Activated T-cell treated with anti-CD3 and anti-CD28 coated beads for 24 hours (primary cell): ENCODE measurements at places on chromosomes 1 and 21.

DNA sequence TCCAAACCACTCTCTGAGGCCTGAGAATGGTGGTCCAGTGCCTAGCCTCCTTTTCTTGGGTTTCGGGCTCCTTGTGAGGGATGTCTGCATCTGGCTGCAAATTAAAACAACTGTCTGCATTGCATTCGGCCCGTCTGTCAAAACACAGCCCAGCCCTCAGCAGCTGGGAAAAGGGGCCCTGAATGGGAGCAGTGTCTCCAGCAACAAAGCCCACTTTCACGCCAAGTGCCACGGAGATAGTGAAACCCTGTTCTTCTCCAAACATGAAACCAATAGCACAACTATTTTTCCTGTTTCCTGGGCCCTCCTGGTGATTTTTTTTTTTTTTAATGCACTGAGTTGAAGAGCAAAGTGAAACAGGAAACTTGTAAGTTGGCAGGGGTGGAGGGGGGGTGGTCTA, 138.4 kb downstream of the PLXNA2 start:
- DNase-seq: no peak

DNA sequence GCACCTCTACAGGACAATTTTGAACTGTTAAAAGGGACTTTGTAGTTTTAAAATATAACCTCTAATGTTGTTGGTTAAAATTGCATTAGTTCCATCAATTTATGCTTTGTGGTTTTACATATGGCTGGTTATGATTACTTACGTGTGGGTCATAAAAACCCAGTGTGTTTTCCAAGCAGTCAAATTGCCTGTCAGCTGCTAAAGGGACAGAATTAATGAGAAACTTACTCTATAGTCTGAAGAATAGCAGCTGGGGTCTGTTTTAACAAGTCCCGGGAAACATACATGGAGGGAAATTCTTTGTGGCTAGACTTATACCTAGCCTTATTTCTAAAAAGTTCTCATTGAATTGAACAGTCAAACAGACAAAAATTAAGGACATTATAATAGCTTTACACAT, 820.9 kb upstream of the ADGRL4 start:
- no peak for DNase-seq

DNA sequence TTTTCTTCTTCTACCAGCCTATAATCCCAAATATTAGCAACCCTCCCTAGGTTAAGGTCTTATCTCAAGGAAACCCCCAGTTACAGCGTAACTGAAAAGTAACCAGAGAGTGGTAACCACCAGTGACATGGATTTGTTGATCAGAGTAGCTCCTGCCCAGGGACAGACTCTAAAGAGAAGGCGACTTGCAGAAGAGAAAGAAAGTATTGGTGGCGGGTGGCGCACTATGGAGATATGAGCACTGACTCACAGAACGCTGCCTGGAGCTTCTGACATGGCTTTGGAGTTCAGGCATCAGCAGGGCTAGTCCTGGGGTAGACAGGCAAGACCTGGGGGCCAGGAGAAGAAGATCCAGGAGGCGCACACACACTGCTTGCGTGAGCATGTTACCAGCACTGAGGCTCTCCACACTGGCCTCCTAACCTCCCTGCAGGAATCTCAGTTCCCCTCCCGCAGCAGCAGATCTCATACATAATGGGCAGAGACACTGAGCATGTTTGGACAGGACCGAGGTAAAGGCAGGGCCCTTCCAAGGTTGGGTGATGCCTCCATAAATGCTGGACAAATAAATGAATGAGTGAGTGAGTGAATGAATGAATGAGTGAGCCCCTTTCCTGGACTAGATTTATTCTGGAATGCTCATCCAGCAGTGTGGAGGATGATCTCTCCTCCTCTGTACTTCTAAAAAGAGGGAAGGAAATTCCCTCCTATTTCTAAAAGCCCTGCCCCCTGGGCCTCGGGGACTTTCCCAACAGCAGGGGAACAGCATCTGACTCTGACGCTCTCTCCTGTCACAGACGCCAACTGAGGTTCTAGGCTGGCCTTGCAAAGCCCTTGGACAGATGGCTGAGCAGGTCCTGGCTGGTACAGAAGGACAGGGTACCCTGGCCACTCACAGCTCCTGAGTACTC, 175.5 kb downstream of the CLIC6 start:
- no peak for DNase-seq

- no peak for DNase-seq
Measured at GRCh38 chr21:19468991-19469715, 1065.6 kb upstream of the TMPRSS15 start.

GRCh38 chr1:171954361-171954760, 113.1 kb downstream of the DNM3 start:
- no peak for DNase-seq

GRCh38 chr21:35050348-35051286, 1.5 kb upstream of the RUNX1 start:
- DNase-seq: no peak

- no peak for DNase-seq
Measured at GRCh38 chr21:39647476-39647875, 34.7 kb downstream of the B3GALT5 start.

DNA sequence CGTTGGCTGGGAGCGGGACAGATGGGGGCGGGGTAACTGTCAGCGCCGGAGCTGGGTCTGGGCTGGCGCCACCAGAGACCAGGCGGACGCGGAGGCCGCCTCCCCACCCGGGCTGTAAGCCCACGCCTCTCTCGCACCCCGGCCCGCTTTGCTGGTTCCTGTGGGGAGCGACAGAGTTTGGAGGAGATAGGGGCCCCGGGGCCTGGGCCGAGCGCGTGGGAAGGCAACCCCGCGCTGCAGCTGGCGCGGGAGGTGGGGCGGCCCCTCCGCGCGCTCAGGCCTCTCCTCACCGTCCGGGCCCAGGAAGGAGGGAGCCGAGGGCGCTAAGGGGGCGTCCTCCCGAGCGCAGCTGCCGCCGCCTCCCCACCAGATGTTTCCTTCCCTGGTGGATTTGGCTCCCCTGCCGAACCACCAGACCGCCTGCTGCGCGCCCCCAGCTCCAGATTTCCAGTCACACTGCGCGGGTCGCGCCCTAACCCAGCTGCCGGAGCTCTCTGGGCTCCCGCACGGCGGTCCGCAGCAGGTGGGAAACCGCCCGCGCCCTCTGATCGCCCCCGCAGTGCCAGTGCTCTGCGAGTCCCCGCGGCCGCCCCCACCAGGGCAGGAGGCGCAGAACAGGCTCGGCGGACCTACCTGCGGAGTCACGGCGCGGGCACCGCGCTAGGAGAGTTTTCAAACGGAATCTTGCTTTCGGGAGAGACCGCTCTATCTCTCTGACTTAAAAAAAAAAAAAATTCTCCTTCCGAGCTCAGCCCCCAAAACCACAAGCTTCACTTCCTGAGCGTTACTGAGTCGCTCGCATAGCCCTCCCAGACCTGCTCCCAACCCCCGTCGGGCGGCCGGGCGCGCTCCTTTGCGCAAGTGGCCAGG, 1.1 kb downstream of the GFI1 start:
- DNase-seq: peak; percentile 84

DNA sequence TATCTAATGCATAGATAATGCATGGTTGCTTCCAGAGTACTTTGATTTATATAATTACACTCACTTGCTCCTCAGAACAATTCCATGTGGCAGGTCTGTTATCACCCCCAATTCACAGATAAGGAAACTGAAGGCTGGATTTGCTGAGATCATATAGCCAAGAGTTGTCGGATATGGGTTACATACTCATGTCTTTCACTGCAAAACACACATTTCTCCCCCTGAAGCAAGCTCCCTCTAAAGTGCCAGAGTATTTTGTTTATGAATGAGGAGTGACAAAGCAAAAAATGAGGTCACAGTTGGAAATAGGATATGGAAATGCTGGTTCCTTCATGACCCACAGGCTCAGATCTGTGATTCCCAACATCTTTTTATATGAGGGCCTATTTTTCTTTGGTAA, 134.2 kb downstream of the ROR1 start:
- no peak for DNase-seq

DNA sequence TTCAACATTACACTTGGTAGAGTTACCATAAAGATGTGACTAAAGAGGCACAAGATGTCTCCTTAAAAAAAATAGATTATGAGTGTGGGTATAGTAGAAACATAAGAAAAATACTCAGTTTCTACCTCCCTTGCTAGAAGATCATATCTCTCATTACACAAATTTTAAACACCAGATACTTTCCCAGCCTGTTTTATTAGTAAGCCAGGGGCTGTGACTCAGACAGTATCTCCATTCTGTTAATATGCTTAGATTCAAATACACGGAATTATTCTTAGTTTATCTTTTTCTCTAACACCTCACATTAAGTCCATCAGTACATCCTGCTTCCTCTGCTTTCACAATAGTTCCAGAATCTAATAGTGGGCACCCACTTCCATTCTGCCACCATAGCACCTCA, 561.8 kb upstream of the ADAMTS5 start:
- no peak for DNase-seq

GRCh38 chr1:6489383-6489765, 2.1 kb downstream of the PLEKHG5 start:
- DNase-seq: no peak

GRCh38 chr1:23446661-23447310, 22.2 kb upstream of the TCEA3 start:
- no peak for DNase-seq

GRCh38 chr21:35411434-35411833, 362.3 kb upstream of the RUNX1 start:
- no peak for DNase-seq

GRCh38 chr21:24420689-24421088, 1186.6 kb downstream of the MRPL39 start:
- no peak for DNase-seq

- no peak for DNase-seq
Measured at GRCh38 chr1:18343581-18343980, 137.1 kb upstream of the KLHDC7A start.

DNA sequence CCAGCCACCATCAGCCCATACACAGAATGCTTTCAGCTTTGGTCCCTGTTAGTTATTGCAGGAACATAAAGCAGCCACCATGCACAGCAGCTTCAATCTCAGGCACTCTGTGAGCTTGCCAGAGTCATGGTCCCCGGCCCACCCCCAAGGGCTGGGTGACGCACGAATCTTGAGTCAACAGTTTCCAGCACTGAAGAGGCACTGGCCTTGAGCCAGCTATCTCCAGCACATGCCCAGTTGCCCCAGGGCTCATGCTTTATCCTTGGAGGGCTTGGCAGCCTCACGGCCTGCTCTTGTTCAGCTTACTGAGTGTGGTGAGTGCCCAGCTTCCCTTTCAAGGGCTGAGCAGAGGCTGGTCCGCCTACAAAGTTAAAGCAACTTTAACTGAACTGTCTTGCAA, 200.7 kb upstream of the RAB4A start:
- no peak for DNase-seq

- no peak for DNase-seq
Measured at GRCh38 chr1:15718199-15718601, 17.9 kb upstream of the SLC25A34 start.

DNA sequence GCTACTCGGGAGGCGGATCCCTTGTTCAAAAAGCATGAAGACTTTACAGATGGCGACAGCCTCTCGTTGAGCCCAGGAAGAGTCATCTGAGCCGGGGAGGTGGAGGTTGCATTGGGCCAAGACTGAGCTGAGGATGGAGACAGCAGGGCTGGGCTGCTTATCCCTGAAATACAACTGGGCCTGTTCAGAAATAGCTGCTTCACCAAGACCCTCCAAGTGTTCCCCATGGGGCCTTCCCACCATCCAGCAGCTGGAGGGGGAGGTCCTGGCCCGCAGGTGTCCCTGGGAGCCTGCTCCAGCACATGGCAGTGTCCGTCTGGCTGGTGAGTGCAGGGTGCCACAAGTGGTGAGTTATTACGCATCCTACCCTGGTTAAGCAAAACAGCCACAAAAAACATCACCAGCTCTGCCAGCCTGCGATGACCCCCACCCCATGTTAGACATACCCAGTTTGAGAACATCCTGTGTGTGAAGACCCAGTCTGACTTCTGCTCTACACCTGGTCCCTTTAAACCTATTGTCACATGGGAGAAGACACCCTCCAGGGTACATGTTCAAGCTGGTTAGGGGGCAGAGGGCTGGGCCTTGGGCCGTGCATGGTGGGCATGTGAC, 93.1 kb upstream of the TMPRSS2 start:
- DNase-seq: no peak

DNA sequence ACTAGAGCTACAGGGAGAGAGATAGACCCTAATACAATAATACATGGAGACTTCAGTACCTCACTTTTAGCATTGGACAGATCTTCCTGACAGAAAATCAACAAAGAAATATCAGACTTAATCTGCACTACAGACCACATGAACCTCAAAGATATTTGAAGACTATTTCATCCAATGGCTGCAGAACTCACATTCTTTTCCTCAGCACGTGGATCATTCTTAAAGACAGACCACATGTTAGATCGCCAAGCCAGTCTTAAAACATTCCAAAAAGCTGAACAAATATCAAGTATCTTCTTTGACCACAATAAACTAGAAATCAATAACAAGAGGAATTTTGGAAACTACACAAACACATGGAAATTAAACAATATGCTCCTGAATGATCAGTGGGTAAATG, 576.0 kb downstream of the KIF26B start:
- DNase-seq: no peak

DNA sequence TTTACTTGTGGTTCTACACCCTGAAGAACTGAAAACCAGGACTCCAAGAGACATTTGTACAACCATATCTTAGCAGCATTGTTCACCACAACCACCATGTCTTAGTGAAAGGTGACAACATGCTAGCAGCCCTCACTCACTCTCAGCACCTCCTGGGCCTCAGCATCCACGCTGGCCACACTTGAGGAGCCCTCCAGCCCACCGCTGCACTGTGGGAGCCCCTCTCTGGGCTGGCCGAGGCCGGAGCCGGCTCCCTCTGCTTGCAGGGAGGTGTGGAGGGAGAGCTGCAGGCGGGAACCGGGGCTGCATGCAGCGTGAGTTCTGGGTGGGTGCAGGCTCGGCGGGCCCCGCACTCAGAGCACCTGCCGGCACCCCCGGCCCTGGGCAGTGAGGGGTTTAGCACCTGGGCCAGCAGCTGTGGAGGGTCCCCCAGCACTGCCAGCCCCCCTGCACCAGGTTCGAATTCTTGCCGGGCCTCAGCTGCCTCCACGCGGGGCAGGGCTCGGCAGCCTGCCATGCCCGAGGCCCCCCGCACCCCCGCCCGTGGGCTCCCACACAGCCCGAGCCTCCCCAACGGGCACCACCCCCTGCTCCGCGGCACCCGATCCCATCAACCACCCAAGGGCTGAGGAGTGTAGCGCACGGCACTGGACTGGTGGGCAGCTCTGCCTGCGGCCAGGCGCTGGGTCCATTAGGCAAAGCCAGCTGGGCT, 9.2 kb downstream of the C1orf159 start:
- DNase-seq: no peak

DNA sequence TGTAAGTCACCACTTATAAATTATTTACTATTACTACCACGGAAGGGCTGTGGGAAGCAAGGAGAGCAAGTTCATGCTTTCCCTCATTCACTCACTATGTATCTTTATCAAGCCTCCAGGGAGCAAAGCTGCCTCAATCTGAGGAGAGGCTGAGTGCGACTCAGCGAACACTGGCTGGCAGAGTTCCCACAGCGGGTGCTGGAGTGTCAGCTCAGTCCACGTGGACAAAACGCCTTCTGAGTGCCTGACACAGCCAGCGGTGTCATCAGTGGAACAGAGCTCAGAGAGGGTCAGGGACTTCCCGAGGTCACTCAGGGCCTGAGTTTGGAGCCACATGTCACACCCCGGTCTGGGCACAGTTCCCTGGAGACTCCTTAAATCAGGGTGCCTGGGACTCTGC, 16.9 kb downstream of the MATN1 start:
- no peak for DNase-seq
